ENCODE measurements at places on chromosomes 5 and 9.

GRCh38 chr9:35840881-35841644 lies 12.0 kb downstream of the TMEM8B start:
- no peak for DNase-seq

DNA sequence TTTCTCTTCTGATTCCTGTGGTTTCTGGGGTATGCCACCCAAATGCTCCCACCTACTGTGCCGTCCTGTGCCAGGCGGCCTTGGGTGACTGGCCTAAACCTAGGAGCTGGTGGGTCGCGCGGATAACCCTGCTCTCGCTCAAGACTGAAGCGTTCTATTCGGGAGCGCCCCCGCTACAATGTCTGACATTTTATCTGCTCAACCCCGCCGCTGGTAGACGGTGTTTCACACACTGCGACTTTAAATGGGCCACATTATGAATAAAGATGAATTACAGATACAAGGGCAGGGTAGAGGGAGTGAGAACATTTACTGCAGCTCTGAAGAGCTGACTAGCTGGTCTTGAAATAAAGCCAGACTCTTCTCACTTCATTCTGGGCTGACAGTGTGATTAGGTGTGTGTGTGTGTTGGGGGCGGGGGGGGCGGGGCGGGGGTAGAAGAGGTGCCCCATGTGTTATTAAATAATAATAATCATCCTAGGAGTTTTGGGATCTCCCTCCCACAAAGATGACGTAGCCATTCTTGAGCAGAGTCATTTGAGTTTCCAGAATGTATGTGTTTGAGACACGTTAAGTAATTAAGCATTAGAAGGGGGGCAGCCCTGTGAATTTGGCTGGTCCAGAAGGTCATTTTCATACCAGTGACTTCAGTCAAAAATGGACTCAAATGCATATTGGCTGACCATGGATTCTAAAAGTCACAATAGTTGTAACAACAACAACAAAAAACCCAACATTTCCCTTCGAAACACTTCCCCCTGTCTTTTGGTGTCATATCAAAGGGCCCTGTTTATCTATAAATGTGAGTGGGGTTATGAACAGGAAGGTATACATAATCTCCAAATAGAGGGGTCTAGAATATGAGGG lies 1.0 kb upstream of the PTCH1 start:
- DNase-seq: no peak

GRCh38 chr5:73664796-73665195 lies 38.8 kb downstream of the ARHGEF28 start:
- no peak for DNase-seq

DNA sequence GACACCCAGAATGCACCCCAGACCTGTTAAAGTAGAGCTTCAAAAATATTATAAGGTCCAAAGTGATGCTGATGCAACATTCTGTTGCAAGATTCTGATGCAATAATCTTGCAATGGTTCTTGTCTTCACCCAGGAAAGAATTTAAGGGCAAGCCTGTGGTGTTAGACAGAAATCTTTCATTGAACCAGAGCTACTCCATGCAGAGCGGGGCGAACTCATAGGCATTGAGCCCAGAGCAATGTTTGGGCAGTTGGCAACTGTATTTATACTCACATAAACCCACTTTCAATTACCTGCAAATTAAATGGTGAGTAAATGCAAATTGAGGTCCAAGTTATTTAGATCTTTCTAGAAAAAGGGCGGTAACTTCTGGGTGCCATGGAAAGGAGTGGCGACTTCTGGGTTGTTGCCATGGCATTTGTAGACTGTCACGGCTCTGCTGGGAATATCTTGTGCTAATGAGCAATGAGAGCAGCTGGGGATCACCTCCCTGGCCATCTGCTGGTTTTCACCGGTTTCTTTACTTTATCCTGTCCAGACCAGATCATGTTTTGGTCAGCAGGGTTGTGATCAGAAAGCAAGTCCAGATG lies 163.4 kb downstream of the ICE1 start:
- DNase-seq: no peak

GRCh38 chr9:87569518-87569917 lies 71.9 kb downstream of the DAPK1 start:
- DNase-seq: no peak

GRCh38 chr5:174420651-174421407 lies 303.6 kb upstream of the MSX2 start:
- no peak for DNase-seq

DNA sequence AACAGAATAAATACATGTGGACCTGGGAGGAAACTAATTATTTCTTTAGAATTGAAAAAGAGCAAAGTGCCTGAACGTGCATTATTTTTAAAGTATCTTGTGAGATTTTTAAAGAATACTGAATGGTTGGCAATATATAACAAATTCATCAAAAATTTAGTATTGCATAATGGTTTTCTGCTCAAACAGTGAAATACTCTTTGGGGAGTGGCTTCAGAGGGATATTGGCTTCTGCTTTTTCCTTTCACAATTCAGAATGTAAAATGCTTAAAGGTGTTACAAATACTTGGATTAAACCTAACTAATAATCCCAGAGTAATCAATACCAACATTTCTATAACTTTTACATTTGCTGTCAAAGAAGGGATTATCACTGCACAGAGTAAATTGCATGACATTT lies 379.3 kb upstream of the CHD1 start:
- DNase-seq: no peak

GRCh38 chr9:95373069-95373681 lies 55.7 kb upstream of the FANCC start:
- DNase-seq: no peak

DNA sequence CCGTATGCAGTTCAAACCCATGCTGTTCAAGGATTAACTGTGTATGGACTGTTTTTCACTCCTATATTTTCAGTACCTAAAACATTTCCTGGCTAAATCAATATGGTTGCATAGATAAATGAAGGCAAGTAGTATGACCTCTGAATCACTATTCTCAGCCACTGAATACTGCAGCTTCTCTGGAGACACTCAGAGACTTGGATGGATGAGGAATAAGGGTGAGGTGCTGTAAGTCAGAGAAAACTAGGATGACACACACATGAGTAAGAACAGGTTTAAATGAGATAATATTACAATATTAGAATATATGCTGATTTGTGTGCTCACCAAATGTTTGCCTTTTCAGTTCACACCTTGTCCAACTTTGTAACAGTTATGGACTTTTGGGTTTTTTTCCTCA lies 26.0 kb upstream of the ANXA1 start:
- DNase-seq: no peak

DNA sequence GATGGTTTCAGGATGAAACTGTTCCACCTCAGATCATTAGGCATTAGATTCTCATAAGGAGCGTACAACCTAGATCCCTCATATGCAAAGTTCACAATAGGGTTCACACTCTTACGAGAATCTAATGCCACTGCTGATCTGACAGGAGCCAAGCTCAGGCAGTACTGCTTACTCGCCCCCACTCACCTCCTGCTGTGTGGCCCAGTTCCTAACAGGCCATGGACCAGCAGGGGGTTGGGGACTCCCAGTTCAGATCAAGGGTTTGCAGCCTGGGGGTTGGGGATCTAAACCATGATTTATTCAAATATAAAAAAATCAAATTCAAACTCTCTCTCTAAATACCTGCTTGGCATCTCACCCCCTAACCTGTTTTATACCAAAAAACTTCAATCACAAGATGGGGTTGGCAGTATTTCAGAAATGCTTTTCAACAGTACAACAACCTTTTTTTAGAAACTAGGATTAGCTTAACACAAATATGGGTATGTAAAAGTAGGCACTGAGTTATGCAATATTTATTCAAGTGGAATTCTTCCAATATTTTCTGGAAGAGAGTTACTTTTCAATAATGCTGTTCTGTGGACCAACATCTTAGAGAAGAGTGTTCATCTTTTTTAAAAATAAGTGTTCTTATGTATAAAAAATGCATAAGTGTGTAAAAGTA lies 30.1 kb upstream of the SLC12A2 start:
- DNase-seq: no peak
